ENCODE measurements at places on chromosomes 1 and 21.

GRCh38 chr1:17192394-17193221 lies 12.3 kb upstream of the PADI1 start:
- DNase-seq = no peak

DNA sequence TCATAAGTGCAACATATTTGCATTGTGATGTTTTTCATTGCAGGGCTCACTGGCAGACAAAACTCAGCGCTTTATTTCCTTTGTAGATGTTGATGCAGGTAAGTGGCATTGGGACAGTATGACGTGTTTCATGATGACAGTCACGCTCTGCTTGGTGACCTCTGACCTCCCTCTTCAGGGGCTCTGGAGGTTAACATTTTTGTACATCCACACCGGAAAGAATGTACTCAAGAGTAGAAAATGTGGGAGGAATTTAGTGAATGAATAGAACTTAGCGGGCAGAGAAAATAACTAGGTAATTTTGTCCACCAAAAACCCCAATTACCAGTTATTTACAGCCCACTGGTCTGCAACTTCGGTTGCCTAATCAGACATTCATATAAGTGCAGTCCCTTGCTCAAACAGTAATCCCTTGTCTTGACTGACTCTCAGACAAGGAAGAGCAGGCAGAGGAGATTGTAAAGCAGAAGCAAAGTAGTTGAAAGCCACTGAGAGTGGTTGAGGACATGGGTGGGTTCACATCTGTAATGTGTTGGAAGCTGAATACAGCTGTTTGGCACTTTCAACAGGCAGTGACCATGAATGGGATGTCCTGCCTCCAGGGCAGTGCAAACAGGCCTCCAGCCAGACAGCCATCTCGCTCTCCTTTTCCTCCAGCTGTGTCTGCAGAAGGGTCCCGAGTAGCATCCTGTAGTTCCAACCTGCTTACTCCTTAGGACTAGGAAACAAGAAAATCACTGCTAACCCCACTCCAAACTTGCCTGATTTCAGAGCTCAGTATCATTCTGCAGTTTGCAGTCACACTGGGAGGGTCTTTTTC lies 188.9 kb downstream of the NRIP1 start:
- no peak for DNase-seq

DNA sequence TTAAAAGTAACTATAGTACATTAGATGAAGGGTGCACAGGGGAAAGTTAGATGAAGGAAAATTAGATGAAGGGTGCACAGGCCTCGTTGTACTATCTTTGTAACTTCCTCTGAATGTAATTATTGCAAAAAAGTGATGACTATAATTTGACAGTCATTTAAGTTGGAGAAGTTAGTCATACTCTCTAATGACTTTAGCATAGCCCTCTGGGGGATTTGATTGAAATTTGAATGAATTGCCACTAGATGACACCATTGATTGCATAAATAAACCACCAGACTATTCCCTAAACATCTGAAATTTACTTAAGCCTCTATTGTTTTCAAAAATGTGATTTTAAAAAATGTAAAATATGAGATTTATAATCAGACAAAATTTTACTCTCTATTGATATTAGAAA lies 102.6 kb downstream of the TPR start:
- no peak for DNase-seq

- no peak for DNase-seq
These were observed 472.0 kb downstream of the SMYD3 start for GRCh38 chr1:246035060-246035541.

DNA sequence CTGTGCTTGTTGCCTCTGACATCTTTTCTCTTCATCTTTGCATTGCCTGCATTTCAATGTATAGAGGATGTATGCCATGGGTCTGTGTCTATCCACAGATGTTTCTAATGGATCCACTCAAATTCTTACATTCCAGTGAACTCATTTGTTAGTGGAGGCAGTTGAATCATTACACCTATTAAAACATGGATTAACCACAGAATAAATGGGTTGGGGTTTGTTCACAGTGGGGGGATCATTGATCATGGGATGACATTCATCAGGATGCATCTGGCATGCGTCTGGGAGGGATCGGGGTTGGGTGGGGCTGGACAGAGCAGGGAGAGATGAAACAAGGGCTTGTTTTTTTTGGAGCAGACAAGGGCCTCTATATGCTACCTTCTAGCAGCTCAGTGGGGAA lies 182.5 kb downstream of the RHOU start:
- DNase-seq = no peak

GRCh38 chr21:35026153-35026500 lies 23.0 kb downstream of the RUNX1 start:
- DNase-seq = no peak

DNA sequence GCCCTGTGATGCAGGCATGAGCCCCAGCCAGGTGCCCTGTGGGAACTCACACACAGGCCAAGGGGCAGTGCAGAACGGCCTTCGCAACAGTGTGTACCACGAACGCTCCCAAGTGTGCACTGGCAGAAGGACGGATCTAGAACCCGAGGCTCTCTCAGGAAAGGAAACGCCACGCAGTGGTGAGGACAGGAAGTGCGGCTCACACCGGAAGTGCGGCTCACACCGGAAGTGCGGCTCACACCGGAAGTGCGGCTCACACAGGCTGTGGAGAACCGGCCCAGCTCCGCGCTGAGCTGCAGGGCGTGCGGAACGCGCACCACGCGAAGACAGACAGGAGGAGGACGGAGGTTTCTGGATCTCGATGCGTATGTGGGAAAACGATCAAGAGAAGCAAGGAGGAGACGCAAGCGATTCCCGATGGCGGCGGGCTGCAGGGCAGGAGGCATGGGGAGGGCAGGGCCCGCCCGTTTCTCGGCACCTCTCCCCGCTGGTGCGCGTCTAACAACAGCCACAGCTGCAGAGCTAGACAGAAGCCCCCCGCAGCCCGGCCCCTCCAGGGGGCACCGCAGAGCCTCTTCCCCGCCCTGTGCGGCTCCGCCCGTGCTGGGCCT lies 35.9 kb upstream of the TMEM52 start:
- no peak for DNase-seq

- peak; percentile 78 for DNase-seq
These were observed 106.1 kb downstream of the KIAA0319L start for GRCh38 chr1:35451125-35451528.

DNA sequence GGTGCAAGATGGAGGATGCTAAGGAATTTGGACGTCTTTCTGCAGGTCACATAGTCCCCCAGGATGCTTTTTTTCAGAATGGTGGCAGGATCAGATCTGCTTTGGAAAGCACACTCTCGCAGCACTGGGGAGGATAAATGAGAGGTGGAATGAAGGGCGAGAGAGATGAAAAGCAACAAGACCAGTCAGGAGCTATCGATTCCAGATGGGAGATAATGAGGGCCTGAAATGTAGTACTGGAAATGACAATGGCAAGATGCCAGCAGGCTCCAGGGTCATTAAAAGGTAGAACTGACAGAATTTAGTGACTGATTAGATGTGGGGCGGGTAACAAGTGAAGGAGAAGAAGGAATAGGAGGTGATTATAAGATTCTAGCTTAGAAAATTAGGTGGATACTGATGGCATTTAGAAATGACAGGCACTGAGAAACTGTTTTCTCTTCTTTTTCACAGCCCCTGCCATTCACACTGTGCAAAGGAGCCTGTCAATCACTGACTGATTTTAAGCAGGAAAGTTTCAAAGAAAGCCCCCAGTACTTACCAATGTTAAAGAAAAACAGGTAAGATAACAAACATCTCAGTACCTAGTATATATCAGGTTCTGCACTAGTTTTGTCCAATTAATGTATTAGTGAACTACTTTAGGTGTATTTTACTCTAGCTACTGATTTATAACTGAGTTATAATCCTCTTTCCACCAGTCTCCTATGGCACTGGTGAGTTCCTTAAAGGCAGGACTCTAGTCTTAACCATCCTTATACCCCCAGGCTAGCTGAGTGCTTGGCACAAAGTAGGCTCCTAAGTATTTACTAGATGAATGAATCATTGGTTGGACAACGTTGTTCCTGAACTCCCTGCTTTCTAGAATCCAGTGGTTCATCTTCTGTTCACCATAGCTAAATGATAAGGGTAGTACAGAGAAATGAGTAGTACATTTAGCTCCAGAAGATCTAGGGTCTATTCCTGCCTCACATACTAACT lies 9.2 kb downstream of the PIGM start:
- DNase-seq = no peak

GRCh38 chr1:46639547-46639946 lies 22.9 kb upstream of the MOB3C start:
- no peak for DNase-seq

- no peak for DNase-seq
These were observed 20.3 kb downstream of the POFUT2 start for GRCh38 chr21:45267390-45267760.

- DNase-seq = no peak
These were observed 375.6 kb downstream of the BRINP2 start for GRCh38 chr1:177546346-177546745.

- no peak for DNase-seq
These were observed 7.1 kb upstream of the UBXN10 start for GRCh38 chr1:20178634-20179370.

DNA sequence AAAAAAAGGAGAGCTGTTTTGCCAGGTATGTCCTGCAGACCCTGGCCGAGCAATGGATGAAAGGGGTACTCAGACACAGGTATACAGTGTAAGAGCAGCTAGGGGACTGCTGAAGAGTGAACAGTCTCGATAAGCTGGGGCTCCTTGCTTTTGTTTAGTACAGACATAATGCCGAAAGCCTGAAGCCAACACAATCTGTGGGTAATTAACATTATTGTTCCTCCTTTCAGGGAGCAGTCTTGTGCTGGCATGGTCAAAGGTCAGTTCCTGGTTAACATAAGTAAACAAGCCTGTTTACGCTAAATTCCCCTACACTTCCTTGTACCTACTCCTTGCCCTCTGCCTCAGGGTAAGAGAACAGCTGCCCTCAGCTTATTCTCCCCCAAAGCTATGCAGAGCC lies 272.3 kb upstream of the ST6GALNAC5 start:
- no peak for DNase-seq

DNA sequence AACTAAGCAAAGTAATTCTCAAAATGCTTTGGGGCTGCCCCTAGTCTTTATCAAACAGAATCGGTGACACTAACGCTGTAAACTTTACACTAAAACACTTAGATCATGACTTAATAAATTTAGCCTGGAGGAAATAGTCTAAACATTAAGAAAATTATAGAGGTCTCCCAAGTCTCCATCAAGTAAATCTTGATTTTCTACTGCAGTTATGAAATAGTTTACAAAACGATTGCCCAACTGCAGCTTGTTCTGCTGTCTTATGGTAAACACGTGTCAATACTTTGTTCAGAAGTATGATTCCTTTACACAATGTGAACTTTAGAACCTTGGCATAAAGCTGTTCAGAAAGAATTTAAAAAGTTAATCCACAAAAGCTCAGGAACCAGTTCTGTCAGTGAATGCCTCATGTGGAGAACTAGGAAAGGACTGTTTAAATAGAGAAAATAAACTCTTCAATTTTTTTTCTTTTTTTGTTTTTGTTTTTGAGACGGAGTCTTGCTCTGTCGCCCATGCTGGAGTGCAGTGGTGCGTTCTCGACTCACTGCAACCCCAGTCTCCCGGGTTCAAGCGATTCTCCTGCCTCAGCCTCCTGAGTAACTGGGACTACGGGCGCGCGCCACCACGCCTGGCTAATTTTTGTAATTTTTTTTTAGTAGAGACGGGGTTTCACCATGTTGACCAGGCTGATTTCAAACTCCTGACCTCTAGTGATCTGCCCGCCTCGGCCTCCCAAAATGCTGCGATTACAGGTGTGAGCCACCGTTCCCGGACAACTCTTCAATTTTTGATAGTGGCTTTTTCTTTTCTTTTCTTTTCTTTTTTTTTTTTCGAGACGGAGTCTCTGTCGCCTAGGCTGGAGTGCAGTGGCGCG lies 1.6 kb downstream of the DDI2 start:
- DNase-seq = no peak

DNA sequence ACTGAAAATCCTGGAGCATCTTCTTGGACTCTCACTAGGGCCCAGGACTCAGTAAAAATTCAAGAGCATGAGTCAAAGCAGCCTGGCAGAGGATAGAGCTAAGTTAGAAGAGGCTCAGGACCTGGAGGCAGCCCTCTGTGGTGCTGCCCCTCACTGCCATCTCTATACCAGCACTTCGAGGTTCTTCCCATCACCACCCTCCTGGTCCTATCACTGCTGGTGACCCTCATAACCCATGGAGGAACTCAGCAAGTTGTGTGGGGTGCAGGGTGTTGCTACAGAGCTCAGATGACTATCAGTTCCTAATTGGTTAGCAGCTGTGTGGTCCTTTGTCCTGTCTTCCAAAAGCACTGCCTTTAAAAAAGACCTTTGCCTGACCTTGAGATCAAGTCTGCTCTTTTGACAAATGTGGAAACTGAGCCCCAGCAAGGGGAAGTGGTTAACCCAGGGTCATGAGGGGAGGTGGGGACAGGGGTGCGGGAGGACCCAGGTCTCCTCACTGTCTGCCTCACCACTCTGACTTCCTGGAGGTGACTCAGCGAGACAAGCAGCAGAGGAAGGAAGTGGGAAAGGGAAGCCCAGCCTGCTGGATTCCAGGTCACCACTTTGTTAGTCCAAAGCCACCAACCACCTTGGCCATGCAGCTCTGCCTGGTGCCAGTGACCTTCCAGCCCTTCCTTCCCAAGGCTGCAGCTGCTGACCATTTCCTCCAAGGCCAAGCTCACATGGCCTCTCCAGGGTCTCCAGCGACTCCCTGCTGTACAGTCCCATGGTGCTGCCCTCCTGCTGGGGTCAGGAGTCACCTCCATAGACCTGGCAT lies 199.4 kb upstream of the EDN2 start:
- no peak for DNase-seq

DNA sequence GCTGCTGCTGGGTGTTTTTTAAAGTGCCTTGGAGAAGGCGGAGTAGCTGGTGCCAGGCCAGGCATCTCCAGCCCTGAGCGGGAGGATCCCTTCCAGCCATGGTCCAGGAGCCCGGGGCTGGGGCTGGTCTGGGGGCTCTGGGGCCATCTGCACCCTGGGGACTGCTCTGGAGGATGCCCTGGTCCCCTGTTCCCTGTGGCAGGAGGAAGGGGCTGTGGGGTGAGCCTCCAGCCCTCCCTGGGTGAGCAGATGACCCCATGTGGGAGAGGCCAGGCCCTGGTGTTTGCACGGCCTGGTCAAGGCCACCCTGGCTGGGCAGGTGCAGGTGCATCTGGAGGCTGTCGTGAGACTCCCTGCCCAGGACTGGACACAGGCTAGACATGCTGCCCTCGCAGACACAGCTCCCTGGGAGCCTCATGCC lies 56.7 kb downstream of the SLX9 start:
- DNase-seq = no peak

DNA sequence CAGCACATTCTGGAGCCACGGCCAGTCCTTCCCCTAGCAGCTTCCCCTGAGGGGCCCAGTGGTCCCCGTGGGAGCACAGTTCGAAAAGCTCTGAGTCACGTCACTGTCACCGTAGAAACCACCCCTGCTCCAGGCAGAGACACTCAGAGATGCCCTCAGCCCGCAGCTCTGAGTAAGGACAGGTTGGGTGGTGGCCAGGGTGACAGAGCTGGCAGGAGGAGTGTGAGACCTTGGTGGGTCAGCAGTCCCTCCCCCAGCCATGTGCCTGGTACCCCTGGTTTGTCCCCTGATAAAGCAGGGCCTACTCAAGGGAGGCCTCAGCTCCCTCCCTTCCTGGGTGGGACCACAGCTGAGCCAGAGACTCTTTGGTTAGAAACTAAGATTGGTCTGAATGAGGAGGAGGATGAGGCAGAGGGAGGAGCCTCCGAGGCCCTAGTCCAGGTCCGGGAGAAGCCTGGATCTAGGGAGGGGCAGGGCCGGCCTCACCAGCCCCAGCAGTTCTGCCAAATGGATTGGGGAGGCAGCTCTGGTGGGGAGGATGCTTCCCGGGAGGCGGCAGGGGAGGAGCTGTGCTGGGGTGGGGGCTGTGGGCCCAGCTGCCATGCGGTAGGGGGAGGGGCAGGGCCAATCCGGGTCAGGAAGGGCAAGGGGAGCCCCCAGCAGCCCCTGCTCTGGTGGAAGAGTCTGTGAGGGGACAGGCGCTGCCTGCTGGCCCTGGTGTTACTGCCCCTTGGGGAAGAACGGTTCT lies 55.2 kb downstream of the SLC9A1 start:
- DNase-seq = no peak

Measured in activated gamma-delta T cell treated with Interleukin-2 at 50 U/mL for 16 hours (primary cell).